CD4-positive, alpha-beta T cell treated with Interleukin-17A for 1 hour (primary cell): ENCODE measurements at places on chromosomes 6 and 20.

DNA sequence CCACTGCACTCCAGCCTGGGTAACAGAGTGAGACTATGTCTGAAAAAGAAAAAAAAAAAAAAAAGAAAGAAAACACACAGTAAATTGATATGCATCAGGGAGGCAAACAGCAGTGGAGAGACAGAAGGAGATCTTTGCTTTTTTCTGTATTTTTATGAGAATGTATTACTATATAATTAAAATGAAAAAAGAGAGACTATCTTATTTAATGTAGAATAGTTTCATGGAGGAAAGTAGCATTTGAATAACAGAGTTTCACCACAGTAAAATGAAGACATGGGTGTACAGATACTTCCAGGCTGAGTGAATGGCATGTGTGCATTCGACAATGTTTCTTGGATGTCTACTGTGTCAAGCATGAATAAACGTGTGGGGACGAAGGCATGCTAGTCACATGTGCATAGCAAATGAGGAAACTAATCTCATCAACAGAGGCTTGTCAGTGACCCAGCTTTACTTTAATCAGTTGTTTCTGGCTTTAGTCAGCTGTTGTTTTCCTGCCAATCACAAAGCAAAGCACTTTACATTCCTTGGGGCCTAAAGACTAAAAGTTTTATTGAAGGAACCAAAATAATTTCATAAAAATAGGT is 55.5 kb upstream of the ARMH2 start:
- DNase-seq, result no peak

DNA sequence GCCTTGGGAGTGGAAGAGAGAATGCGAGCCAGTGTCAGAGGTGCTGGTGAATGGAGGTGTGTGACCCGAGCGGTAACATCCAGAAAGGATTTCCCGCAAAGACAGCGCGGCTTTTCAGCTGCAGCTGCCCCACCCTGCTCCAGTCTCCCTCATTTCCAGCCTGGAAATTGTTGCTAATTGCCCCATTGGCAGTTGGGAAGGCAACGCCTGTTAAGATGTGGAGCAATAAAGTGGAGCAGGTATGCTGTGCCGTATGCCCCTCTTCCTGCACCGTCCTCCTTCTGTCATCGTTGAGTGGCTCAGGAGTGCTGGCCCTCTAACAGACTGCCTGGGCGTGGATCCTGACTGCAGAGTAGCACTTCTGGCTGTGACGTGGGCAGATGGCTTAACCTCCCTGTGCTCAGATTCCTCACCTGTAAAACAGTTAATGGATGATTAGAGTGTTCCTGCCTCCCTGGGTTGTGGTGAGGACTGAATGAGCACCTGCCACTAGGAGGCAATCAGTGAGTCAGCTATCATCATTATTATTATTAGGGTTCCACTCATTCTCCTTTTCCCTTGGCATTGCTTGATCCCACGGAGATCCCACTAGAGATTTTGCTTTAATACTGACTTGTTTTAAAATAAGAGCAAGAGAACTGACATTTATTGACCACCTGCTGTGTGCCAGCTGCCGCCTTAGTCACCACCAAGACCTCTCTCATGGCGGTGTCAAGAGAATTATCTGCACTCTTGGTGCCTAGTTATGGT is 11.7 kb downstream of the ARFGEF2 start:
- DNase-seq, result no peak

- no peak for DNase-seq
Measured at GRCh38 chr6:152130441-152130840, 323.0 kb downstream of the ESR1 start.

GRCh38 chr6:130697271-130697994 is 129.8 kb upstream of the SMLR1 start:
- DNase-seq, result no peak

DNA sequence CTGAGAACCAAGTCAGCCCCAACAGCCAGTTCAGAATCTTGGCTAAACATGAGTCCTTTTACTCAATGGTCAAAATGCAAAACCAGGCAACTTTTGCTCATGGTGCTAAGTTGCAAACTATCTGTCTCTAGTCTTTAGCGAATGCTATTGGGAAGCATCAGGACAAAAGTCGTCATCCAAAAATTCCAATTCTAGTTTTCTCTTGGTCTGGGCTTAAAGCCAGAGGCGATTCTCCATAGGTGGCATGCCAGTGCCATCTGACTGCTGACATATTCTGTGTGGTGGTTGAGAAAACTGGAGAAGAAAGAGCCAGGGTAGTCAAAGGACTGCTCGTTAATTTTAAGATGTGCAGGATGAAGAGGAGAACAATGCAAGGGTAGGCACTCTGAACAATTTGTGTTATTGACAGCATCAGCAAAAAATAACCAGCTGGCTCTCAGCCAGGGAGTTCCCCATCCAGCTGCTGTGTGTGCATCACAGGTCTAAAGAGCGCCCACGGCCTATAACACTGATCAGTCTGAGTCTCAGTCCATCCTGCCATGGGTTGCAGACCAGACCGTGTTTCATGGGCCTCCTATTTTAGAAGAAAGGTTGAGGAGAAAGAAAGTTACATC is 313.6 kb downstream of the ALDH8A1 start:
- DNase-seq, result peak; percentile 54

DNA sequence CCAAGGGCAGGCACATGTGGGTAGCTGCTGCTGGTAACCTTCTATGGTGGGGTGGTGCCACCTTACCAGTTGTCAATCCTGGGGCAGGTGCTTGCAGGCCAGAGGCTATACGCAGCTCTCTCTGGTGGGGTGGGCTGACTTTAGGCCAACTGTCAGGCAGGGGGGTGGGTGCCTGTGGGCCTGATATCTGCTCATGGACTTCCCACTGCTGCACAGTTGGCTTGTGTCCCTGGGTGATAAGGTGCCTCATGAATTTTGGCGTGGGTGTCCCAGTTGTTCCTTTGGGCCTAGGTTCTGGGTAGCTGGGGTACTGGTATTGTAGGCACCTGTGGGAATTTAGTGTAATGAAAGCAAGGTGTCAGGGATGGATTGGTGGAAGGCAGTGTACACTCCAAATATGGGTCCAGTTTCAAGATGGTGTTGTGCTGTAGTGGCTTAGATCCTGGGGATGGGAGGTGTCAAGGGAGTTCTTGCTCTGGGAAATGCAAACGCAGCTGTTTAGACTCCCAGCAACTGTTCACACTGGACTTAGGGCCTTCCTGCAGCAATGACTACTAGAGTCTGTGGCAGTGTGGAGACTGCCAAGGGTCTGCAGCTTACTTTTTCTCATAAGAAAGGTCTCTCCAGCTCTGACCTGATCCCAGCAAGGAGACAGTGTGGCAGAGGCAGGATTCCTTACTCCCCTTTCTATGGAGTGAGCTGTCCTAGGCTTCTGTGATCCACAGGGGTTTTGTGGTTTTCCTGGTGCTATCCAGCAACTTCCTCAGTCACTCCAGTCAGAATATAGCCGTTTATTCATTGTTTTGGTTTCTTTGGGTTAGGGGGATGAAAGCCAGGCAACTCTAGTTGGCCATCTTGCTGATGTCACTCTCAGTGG is 128.2 kb downstream of the CRYBG1 start:
- DNase-seq, result no peak

DNA sequence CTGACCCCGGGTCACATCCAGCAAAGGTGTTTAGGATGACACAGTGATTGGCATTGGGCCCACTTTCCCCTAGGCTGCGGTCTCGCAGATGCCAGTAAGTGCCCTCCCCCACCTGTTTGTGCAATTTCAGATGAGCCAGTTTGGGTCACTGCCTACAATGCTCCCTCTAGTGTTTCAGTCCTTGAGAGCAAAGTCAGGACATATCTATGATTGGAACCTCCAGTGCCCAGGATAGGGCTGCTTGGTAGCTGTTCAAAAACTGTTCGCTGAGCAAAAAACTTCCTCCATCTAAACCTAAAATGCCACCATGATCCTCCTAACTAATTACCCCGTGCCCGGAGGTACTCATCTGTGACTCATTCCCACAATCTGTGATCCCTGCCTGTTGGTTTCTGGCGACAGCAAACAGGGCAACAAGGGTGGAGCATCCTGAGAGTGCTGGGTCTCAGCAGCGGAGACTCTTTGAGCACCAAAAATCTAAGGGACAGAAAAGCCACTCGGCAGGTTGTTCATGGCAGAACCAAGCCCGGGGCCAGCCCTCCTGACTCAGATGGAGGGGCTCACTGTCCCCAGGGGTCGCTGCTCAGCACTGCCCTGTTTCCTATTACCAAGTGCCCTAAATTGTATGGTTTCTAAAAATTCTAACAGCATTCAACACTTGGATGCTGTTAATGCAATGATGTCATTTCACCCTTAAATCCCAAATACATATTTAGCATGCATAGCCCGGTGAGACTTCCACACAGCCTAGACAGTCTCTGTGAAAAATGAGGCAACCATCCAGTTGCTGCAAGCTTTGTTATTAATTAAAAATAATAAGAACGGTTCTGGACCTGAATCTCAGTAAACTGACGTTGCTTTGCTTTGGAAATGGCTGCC is 5.0 kb downstream of the VSX1 start:
- peak; percentile 25 for DNase-seq
